ENCODE measurements at places on chromosomes 3 and 15. TPM values are rescaled to one million over a fixed set of nuclear protein-coding genes. Genes with fewer than 3 reads are reported as not detected.
A peak's percentile ranks its signal among the peaks of the same experiment; 100 is the strongest.

EOGT gene
- total RNA-seq = 12.5 TPM

DNAH1 gene
- total RNA-seq = 12.2 TPM

LYSMD2 gene
- total RNA-seq = 16.5 TPM

ROPN1 gene
- not detected for total RNA-seq

HGD gene
- total RNA-seq = not detected

REC114 gene
- not detected for total RNA-seq

SUSD5 gene
- total RNA-seq = not detected

SAMMSON gene
- total RNA-seq = not detected

CCR3 gene
- not detected for total RNA-seq

SLC27A2 gene
- 78.0 TPM for total RNA-seq

NECTIN3 gene
- 4.6 TPM for total RNA-seq

POTEB2 gene
- total RNA-seq = not detected

ZNF860 gene
- total RNA-seq = 0.81 TPM

GRCh38 chr3:45551214-45552010 is 43.1 kb upstream of the LIMD1 start:
- no peak for DNase-seq

DNA sequence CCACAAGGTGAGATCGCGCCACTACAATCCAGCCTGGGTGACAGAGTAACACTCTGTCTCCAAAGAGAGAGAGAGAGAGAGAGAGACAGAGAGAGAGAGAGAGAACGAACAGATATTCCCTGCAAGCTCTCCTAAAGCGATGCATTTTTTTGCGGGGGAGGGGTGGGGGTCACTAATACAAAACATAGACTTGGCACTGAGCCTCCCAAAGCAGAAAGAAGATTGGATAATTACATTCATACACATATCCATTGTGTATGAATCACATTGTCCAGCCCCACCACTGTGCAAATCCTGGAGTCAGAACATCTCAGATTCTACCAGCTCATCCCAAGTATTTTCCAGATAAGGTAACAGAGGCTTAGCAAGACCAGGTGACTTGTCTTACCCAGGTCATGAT is 459.9 kb downstream of the MAGI1 start:
- DNase-seq = no peak

GRCh38 chr15:76905013-76905839 is at the start of gene SCAPER:
TSS of gene SCAPER (minus strand) at chr15:76905340. CDS start at chr15:76883817, 21,523 bp downstream.
- DNase-seq = peak; percentile 88

DNA sequence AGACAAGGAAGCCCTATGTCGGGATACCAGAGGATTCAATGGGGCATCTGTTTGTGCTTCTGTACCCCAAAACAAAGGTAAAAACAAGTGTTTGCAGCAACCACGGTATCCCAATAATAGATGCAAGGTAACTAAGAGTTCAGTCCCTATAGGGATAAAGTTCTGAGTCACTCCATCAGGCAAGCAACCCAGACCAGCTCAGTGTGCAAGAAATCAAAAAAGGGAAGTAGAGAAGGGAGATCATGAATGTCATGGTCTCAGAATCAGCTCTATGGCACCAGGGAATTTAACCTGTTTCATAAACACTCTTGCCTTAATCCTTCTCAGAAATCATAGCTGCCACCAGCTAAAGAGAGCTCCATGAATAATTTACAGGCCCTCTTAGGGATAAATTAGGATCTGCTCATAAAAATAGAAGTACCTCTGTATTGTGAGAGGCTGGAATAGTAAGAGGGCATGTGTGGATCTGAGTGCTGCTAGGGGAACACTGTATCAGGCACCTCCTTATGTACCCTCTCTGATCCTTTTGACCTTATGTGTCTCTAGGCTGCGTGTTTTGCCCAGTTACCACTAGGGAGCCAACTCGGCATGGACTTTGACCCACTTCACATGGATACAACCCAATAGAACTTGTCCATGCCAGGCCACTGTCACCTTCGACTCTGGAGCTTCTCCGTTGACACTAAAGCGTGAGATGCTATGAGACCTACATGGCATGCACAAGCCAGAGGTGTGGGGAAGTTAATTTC is 754.6 kb downstream of the AGBL1 start:
- no peak for DNase-seq

DNA sequence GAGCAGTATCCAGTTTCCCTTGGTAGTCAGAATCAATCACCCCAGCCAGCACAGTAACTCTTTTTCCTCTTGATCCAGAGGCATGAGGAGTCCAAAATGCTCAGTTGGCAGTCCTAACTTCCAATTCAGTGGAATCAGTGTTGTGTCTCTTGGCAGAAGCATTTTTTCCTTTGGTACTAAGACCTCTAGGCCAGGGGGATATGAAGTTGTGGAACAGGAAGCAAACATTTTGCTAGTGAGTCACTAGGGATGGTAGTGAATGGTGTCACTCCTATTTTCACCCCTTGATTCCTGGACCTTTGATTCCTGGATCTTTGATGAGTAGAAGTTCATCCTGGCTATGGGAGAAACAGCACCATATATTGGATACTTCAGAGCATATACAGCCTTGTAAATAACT is 70.5 kb upstream of the ALDH1A3 start:
- DNase-seq = no peak

DNA sequence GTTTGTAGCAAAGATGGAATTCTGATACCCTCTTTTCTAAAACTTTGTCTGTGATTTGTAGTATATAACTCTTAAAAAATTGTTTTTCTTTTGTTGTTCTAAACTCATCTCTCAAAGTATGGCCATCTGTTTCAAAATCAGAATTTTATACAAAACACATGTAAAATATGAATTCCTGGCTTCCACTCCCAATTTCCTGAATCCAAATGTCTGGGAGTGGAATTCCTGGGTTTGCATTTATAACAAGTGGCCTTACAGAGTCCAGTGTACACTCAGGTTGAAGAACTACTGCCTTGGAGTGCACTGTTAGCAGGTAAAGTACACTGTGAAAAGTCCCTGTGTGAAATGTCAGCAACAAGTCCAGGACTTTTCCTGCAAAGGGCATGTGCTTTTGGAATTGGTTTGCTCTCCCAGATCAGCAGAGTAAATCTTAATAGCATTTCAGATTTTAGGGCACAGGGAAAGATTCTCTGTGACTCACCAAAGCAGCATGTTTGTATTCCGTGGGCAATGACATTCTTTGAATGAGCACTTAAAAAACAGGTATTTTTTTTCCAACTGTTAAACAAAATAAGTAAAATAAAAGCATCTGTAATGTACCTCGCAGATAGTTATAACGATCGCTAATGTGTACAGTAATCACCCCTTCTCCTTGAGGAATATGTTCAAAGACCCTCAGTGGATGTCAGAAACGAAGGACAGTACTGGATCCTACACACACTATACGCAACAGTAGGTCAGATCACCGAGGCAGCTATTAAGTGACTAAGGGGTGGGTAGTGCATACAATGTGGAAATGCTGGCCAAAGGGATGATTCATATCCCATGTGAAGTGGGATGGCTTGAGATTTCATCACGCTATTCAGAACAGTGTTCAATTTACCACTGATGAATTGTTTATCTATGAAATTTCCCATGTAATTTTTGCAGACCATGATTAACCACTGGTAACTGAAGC is 2.0 kb upstream of the CLDN16 start:
- no peak for DNase-seq

DNA sequence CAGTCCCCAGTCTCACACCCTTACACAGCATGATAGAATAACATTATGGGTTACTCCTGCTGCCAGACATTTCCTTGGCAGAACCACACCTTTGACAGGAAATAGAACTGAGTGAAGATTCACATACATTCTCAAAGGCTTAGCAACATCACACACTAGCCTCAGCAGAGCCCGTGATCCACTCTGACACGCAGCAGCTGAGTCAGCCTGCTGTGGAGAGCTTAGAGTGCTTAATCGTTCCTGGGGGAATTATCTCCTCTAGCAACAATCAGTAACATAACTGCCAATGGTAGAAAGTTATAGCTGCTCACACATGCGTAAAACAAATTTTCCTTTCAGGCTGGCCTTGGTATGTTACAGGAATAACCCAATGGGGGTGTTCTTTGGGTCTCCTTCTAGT is 382.1 kb downstream of the GAP43 start:
- DNase-seq = no peak

DNA sequence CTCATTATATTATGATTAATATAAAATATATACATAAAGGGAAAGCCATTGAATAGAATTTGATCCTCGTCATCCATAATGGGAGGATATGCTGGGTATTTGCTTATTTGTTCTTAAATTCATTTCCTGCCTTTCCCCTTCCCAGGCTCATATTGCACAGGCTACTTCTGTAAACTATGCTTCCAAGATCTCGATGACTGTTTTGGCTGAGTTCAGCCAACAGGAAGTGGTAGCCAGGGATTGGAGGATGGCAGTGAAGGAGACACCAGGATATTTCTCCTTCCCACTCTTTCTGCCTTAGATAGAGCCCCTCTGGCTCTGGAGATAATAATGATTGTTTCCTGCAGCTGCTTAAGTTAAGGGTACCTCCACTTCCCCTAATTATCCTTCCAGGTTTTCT is 44.3 kb upstream of the DYNC1LI1 start:
- no peak for DNase-seq

GRCh38 chr3:127193341-127193740 is 410 bp downstream of the PRR23E start:
- DNase-seq = no peak

GRCh38 chr3:7238565-7239295 is 377.8 kb downstream of the GRM7 start:
- no peak for DNase-seq

GRCh38 chr3:25719321-25719720 is 54.6 kb upstream of the TOP2B start:
- no peak for DNase-seq

DNA sequence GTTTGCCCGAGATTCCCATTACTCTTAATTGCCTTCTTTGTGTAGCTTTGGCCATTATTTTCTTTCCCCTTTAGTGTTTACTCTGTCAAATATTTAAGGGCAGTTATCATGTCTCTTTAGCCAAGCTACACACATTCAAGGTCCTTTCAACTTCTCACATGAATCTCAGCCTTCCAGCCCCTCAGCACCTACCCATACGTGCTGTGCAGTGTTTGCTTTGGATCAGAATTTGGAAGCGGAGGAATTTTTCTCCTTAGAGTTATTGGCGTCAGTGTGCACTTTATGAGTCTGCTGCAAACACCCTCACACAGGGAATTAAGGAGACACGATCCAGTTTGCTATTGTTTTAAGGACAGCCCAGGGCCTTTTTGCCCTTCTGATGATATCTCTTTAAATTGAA is 231.6 kb downstream of the CACNA2D3 start:
- no peak for DNase-seq

DNA sequence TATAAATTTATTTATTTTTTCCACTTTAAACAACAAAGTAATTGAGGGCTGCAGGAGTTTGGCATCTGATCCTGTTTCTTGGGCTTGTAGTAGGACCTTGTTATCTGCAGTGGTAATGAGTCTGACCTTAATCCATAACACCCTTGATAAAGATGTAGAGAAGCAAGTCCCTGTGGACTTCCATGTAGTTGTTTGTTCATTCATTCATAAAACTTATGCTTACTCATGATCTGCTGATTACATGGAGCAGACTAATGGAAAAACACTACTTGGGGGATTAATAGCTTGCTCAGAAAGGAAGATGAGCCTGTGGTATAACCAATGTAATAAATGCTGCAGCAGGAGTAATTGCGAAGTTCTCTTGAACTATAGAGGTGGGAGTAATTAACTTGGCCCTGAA is 271.5 kb upstream of the TBL1XR1 start:
- no peak for DNase-seq

DNA sequence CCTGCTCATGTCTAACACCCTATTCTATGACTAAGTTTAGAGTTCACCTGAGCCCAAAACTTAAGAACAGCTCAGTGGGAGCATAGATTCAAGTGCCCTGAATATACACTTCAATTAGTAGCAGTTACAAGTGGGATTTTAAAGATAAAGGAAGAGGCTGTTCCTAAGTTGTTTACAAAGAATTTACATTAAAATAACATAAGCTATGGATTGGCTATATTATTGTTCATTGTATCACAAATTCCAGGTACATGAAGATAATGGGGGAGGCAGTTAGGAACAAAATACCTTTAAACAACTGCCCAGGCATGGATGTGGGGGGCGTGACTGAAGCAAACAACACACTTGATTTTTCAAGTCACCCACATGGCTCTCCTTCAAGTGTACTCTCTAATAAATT is 52.7 kb downstream of the ROPN1B start:
- DNase-seq = no peak

- no peak for DNase-seq
These were observed 40.1 kb upstream of the NR2C2 start for GRCh38 chr3:14907043-14907966.

DNA sequence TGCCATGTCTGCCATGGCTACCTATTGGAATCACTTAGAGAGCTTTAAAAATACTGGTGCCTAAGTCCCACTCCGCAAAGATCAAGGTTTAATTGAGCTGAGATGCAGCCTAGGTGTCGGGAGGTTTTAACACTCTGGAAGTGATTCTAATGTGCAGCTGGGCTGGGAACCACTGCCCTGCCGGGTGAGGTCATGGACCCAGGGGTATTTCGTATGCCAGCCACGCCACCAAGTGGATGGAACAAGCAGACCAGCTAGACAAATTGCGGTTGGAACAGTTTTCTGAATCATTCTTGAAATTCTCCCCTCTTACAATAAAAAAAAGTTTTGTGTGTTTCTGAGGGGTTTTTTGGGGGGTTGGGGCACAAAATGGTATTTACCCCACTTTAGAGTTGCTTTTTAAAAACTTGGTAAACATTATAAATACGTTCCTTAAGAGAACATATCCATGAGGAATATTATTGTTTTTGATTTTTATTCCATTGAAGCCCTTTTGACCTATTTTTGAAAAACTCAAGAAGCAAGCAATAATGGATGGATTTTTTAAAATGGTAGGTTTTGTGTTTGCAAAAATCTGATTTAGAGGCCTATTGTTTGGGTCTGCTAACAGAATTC is 66.2 kb upstream of the CSTA start:
- DNase-seq = peak; percentile 47

- no peak for DNase-seq
These were observed 193.1 kb upstream of the LPP start for GRCh38 chr3:187960820-187961219.

- DNase-seq = no peak
These were observed 168.1 kb upstream of the MBNL1 start for GRCh38 chr3:152100491-152101132.

- DNase-seq = no peak
These were observed 532.2 kb downstream of the ROBO2 start for GRCh38 chr3:77571971-77572715.

DNA sequence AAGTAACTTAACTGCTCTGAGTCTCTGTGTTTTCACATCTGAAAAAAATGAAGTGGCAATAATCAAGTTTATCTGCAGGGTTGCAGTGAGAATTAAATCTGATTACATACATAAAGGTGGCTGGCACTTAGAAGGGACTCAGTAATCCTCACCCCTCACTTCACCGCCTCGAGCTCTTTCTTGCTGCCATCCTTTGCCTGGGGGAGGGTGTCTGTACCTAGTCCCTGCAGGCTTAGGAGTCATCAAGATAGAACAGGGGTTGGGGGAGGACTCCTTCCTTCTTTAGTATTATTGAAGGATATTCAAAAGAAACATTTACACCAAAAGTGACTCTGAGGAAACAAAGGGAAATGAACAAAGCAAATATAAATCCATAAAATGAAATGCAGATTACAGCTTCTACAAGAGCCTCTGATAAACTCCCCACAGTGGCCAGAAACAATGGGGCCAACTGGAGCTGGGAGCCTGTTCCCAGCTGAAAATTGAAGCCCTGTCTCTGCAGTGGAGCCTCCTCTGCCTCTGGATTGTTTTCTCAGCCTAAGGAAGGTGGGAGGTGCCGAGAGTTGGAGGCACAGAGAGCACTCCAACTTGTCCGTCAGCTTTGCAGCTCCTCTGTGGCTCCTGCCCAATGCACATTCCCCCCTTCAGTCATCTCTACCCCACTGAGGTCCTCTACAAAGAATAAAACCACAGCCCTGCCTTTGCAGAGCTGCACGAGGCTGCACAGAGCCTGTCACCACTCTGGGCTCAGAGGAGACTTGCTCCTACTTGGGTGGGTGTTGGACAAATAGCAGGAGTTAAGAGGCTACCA is 41.8 kb downstream of the CRYGS start:
- no peak for DNase-seq

All from activated T-helper 1 cell treated with anti-CD3 and anti-CD28 coated beads, Interleukin-12 subunit alpha, Interleukin-12 subunit beta, Interleukin-2, Interleukin-4 antibody, amounts not matched to agents 30 ng/mL and 10 ng/mL and 1 ng/mL, durations not matched to agents 14 hours and 24 hours and 36 hours (primary cell).